Activated CD4-positive, alpha-beta T cell treated with anti-CD3 and anti-CD28 coated beads for 36 hours (primary cell): ENCODE measurements at places on chromosomes 6 and 20. TPM values are rescaled to one million over a fixed set of nuclear protein-coding genes. Genes with fewer than 3 reads are reported as not detected.
A peak's percentile ranks its signal among the peaks of the same experiment; 100 is the strongest.

Gene CGA
- not detected for total RNA-seq

DNA sequence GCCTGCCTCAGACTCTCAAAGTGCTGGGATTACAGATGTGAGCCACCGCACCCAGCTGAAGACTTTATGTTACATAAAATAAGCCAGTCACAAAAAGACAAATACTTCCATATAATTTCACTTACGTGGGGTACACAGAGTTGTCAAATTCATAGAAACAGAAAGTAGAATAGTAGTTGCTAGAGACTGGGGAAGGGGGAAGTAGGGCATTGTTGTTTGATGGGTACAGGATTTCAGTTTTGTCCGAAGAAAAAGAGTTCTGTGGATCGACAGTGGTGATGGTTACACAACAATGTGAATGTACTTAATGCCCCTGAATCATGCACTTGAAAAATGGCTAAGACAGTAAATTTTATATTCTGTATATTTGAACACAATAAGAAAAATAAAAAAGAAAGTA is 41.6 kb upstream of the ANKEF1 start:
- no peak overlapping the region for H3K4me3 ChIP-seq
- no peak overlapping the region for H3K27ac ChIP-seq
- H3K27me3 ChIP-seq = peaks cover 9% of the 10 kb centered on the region
- no peaks in the 10 kb centered on the region for H3K36me3 ChIP-seq
- DNase-seq = no peak
- H3K4me1 ChIP-seq = no peaks in the 10 kb centered on the region

DNA sequence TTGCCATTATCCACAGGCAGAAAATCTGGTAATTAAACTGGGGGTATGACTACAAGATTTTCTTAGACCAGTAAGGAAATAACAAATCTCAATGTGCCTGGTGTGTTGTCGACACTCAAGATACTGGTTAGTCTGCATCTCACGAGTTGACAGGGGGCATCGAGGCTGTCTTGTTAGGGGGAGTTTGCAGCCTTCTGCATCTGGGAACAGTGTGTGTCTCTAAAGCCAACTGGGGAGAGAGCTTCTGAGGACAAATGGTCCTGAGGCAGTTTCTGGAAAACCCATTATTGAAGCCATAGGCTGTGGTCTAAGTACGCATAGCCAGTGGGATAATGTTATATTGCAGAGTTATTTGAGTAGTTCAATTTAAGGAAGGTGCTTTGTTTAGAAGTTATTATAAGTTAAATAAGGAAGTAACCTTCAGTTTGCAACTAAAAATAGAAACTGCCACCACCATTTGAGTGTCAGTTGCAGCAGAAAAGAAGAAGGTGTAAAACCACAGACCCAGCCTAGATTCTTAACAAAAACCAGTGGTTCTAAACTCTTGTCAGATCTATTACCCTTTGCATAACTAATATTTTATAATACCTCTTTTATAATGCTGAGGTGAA is 15.4 kb upstream of the MAPK13 start:
- H3K4me3 ChIP-seq = no peak overlapping the region
- peaks cover 68% of the 10 kb centered on the region for H3K4me1 ChIP-seq
- H3K27ac ChIP-seq = peak overlapping the region; percentile 74
- H3K27me3 ChIP-seq = no peaks in the 10 kb centered on the region
- peak; percentile 7 for DNase-seq
- H3K36me3 ChIP-seq = peaks cover 15% of the 10 kb centered on the region

DNA sequence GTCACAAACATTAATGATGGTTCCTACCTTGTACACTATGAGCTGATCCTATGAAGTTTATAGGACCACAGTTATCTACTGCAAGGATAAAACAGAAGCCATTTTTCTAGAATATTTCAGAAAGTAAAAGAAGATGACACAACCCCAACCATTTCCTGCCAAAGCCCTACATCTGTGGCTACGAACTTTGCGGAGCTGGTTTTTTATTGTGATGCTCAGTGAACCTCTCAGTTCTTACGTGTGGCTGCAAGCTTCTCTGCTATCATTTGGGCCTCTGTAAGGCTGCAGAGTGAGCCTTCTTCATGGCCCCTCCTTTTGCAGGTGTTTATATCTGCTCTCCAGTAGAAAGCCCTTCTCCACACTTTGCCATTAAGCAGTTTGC is 17.8 kb upstream of the TAGAP start:
- H3K4me1 ChIP-seq = peaks cover 99% of the 10 kb centered on the region
- H3K36me3 ChIP-seq = peaks cover 6% of the 10 kb centered on the region
- H3K27ac ChIP-seq = peak overlapping the region; percentile 94
- peak overlapping the region; percentile 35 for H3K4me3 ChIP-seq

DNA sequence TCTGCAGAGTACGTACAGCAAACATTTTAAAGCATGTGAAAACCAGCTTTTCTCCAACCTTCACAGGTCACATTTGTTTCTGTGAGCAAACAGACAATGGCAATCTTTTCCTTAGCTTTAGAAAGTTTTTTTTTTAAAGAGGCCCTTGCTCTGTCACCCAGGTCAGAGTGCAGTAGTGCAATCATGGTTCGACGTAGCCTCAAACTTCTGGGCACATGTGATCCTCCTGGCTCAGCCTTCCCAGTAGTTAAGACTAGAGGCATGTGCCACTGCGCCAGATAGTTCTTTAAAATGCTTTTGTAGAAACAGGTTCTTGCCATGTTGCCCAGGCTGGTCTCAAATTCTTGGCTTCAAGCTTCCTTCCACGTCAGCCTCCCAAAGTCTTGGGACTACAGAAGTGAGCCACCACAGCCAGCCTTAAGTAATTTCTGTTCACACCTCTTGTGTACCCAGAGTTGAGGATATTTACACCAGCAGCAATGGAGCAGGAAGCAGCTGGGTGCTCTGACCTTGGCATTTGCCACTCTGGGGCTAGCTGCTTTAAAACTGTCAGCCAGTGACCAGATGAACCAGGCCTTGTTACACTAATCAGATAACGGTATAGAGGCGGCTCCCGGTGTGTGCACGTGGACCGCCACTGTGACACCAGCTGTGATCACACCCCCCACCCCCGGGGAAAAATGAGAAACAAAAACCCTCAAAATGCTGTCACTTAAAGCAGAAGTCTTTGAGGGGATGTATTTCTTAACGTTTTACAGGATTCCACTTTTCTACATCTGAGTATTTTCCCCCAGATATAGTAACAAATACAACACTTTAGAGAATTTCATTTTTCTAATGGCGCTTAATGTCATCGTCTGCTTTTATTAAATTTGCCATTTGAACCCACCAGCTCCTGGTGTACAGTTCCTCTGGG is 71.3 kb downstream of the AKAP12 start:
- no peak for DNase-seq
- H3K27me3 ChIP-seq = no peaks in the 10 kb centered on the region
- H3K4me1 ChIP-seq = no peaks in the 10 kb centered on the region
